ENCODE measurements at places on chromosomes 11 and 22. TPM values are rescaled to one million over a fixed set of nuclear protein-coding genes. Genes with fewer than 3 reads are reported as not detected.

POU2AF2 gene
- polyA plus RNA-seq: not detected

CARD18 gene
- not detected for polyA plus RNA-seq

- no peak for DNase-seq
Observed at GRCh38 chr22:19921544-19922081, 20.0 kb upstream of the COMT start.

- no peak for DNase-seq
Observed at GRCh38 chr11:8615291-8616032, 21.4 kb upstream of the STK33 start.

- DNase-seq: no peak
Observed at GRCh38 chr11:125663910-125664309, 16.7 kb downstream of the ACRV1 start.

DNA sequence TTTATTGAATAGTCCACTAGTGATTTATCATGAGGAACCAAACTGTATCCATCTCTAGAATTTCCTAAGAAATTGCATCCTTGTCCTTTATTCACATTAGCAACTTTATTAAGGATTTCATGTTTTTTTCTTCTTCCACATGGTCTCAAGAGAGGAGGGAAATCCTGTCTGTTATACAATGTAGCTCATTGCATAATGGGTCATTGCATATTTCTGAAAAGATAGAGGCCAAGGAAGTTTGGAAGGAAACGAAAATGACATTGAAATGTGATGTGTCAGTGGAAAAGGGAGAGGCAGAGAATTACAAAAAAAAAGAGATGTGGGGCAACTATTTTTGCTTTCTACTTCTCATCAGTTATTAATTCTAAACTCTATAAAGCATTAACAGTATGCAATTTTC is 353.1 kb downstream of the METTL15 start:
- DNase-seq: no peak

DNA sequence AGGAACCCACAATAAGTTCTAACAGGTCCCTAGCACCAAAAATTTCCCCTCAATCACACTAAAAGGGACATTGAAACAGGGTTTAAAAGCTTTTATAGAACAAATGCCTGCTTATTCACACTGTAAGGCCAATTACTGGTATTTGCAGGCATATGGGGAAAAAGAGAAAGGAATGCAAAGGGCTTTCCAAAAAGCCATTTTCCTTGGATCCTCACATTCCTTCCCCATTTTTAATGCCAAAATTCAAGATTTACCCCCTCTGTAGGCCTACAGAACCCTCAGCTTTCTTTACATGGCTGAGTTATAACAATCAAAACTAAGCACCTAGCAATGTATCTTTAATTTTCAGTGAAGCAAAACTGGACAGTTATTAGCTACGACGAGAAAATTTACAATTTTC is 102.0 kb downstream of the SBF2 start:
- no peak for DNase-seq

DNA sequence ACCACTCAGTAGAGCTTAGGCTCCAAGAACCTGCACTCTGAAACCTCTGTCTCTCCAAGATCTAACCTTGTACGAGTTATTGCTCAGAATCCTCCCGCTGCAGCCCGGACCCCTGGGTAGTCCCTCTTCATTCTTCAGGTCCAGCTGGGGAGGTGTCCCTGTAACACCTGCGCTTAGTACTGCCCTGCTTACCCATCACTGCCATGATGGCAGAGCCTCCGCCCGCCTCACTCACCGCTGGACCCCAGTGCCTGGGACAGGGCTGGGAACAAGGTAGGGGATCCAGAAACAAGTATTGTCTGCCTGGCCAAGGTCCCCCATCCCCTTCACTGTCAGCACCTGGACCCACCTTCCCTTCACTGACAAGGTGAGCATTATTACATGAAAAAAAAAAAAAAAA is 50.3 kb downstream of the THAP12 start:
- no peak for DNase-seq

Measured in muscle of back (tissue), 13 donors.